NCI-H774 (cell line): ENCODE measurements at places on chromosomes 1 and 21.
A peak's percentile ranks its signal among the peaks of the same experiment; 100 is the strongest.

- DNase-seq, result no peak
These were observed 681 bp downstream of the B4GALT2 start for GRCh38 chr1:43979528-43980254.

GRCh38 chr21:37877888-37878684, 38.2 kb downstream of the KCNJ6 start:
- no peak for DNase-seq

- DNase-seq, result no peak
These were observed 2.9 kb upstream of the CCN1 start for GRCh38 chr1:85577419-85578320.

GRCh38 chr1:234582681-234583301, 27.2 kb downstream of the IRF2BP2 start:
- DNase-seq, result no peak

- DNase-seq, result no peak
These were observed 308.5 kb downstream of the MRPL39 start for GRCh38 chr21:25298512-25299491.

- DNase-seq, result no peak
These were observed 72.6 kb upstream of the RGL1 start for GRCh38 chr1:183732236-183732880.

DNA sequence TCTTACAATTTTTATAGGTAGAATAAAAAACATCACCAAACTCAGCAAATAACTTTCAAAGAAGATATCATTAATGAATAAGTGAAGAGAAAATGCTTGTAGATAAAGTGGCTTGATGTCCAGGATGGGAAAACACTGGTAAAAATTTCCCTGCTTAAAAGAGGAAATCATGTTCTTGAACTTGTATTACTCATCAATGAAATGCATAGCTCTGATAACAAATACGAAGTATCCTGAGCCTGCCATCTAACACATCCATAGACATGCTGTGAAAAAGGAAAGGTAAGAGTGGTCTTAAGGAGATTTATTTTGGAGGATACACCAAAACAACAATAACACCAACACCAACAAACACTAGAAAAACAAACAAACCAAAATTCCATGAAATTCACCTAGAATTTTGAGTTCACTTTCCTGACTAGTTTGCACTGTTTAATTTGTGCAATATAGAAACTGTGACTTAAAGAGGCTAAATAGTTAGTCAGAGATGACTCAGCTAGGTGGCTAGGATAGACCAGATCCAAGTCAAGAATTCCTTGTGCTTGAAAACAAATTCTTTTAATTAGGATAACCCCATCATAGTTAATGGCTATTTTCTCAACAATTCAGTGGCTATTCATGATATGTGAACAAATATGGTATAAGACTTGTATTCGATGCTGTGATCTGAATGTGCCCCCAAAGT, 179.8 kb upstream of the KCNK2 start:
- no peak for DNase-seq

DNA sequence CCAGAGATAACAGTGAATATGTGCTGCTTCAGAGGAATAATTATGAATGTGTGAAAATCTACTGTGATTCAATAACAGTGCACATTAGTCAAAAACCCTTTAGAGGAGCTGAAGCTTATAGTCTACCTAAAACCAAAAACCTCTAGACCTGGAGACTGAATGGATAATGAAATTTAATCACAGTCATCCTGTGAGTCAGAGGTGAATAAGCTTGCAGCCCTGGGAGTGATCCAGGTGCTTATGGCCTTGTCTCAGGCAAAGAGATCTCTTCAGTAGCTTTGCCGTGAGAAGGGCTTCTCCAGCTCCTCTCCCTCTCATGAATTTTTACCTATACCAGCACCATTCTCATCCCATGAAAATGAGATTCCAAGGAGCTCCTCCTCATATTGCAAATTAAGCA, 81.3 kb upstream of the RGS4 start:
- no peak for DNase-seq

GRCh38 chr1:182229921-182230491, 161.6 kb downstream of the GLUL start:
- DNase-seq, result peak; percentile 57

DNA sequence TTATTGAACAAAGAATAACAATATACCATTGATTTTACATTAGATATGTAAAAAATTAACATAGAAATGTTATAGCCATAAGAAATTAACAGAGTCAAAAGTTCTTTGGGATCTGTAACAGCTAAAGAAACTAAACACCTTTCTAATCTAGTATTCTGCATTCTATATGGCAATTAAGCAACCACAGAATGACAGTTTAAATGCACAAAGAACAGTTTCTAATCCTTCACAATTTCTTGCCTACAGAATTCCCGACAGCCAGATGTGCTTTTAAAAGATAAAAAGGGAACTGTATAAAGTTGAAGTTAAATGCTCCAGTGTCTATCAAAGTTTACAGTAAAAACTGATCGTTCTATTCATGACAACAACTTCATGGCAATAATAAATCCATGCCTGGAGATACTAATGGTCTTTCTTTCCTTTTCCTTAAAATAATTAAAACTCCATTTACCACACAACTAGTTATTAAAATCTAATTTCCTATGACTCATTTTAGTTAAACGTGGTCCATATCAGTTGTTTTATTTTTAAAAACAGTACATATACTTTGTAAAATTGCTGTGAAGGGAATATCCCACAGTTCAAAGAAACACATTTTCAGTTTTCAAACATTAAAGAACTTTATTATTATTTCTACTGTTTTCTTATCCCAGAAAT, 110.2 kb downstream of the EIF4G3 start:
- DNase-seq, result no peak

DNA sequence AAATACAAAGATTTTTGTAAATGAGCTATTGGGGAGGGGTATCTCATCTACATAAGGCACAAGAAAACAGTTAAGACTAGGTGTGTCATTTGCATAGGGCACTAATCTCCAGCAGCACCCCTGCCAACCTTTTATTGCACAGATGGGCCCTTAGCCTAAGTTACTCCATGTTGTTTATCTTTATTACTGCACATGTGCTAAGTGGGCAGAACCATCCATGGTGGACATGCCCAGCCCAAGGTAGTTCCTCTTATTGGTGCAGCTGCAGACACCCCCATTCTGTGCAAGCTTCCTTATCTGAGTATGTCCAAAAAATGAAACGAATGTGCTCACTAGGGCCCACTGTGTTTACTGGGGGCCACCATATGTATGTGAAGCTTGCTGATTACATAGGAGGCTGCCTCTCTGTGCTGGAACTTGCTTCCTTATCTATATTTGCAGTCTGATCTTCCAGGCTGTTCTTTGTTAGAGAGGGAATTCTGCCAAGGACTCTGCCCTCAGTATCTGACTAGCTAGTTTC, 77.3 kb upstream of the NEK7 start:
- no peak for DNase-seq

DNA sequence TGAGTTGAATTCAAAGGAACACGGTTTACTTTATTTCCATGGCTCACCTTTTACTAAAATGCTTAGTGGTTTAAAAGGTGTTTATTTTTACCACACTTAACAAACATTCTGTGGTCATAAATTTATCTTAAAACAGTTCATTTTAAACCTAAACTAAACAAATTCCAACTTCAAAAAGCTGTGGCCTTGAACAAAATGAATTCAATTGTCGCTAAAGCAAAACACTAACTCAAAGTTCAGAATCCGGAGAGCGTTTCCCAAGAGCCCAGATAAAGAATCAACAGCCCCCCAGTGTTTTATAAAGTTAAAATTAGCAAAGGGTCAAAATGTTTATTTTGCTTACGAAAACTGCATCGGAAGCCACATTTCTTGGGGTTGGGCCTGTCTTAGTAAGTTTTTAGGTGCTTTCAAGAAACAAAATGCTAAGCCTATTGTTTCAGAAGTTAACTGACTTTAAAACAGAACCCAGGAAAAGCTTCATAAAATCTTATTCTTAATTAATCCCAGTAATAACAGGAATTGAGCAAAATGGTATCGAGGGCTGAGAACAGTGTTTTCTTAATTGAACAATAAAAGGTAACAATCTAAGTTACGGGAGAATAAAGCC, 1.3 kb downstream of the PUM1 start:
- no peak for DNase-seq

- no peak for DNase-seq
These were observed 18.7 kb upstream of the F5 start for GRCh38 chr1:169604781-169605560.

GRCh38 chr1:181101581-181102226, 13.2 kb downstream of the IER5 start:
- peak; percentile 19 for DNase-seq

- DNase-seq, result no peak
These were observed 99.7 kb downstream of the UBR4 start for GRCh38 chr1:19110257-19110927.
